ENCODE measurements at places on chromosomes 3 and 15.

DNA sequence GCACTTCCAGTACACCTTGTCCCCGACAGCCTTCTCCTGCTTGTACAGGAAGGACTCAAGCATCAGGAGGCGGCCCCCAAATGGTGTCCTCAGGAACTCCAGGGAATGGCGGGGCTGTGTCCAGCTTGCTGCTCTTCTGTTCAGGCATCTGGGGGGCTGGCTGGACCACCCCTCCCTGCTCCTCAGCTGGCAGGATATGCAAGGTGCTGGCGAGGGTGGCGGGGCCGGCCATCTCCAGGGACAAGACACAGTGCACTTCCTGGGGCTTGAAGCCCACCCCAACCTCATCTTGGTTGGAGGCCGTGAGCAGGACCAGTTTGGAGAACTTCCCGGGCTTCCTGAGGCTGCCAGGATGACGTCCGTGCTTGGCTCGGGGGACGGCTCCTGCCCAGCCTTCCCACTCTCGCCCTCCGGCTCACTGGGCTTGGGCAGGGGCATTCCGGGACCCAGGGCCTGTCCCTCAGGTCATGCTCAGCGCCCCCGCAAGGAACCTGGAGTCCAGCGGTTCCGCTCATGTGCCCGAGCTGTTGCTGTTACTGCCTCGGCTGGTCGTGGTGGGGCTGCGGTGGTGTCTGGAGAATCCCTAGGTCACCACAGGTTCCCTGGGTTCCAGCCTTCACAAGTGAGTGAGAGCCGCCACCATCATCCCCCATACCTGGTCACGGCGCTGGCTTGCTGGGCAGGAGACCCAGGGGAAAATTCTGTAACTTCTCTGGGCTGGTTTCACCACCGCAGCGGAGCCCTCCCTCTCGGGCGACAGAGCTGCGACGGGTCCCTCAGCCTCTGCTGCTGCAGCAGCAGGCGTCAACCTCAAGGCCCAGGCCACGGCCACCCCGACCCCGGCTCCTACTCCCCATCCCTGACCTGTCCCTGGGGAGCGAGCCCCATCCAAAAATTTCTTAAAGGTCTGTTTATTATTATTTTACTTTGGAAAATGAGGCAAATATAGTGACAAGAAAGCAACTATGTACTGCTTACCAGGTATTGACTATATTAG, 82.8 kb upstream of the FXR1 start:
- DNase-seq = no peak

GRCh38 chr3:160781863-160782262, 25.8 kb downstream of the PPM1L start:
- no peak for DNase-seq

DNA sequence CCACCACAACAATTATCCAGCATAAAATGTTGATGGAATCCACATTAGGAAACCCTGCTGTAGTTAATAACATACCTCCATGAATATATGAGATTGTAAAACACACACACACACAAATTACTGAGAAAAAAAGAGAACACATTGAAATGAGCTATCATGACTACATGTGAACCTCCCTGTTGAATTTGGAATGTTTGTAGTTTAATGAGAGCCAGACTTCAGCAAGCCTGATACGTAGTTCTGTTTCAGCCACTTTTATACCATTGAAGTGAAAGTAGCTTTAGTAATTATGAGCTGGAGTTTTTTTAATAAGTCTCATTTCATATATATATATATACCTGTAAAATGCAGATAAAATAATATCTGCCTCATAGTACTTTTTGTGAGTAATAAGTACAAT, 1146.4 kb downstream of the NAALADL2 start:
- no peak for DNase-seq

GRCh38 chr15:87355946-87356345, 900.6 kb downstream of the NTRK3 start:
- no peak for DNase-seq

- no peak for DNase-seq
Observed at GRCh38 chr3:171614318-171614921, 154.2 kb upstream of the TNIK start.

DNA sequence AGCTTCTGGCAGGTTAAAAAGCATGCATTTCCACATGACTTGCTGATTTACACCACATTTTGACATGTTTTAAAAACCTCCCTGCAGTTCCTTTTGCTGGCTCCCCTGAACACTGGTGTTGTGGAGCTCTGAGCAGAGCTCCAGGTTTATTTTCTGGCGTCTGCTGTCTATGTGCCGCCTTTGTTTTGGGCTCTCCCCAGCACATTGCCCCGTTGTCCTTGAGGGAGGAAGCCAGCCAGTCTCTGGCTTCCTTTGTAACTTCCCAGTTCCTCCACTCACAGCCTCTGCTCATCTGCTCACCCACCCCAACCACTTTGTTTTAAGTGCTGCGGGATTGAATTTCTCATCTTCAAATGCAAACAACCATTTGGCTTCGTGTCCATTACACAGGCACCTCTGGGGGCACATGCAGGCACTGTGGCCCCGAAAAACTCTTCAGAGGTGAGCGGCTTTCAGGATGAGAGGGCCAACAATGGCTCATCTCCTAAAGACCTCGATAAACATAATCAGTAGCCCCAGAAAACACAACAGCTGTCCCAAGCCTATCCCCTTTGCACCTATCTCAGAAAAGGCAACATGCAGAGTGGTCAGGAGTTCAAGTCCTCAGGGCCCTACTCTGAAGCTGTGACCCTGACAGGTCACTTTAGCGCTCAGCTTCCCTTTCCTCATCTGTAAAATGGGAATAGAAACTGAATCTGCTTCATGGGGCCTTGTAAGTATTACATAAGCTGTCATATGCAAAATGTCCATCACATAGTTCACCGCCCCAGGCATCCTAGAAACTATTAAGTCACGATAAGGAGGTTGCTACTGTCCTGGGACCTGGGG, 1.3 kb upstream of the MEF2A start:
- DNase-seq = no peak

DNA sequence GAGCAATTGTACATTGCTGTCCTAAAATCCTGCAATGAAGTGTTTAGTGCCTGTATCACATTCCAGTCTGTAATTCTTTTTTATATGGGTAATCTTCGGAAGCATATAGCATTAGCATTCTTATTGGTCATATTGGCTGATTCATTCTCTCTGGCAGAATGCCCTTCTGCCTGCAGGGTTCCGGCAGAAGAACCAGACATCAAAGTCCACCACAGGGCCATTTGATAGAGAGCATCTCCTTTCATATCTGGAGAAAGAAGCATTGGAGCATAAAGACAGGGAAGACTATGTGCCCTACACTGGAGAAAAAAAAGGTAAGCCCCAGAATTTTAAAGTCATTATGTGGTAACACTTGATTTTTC, 39.6 kb downstream of the TMOD3 start:
- DNase-seq = no peak

DNA sequence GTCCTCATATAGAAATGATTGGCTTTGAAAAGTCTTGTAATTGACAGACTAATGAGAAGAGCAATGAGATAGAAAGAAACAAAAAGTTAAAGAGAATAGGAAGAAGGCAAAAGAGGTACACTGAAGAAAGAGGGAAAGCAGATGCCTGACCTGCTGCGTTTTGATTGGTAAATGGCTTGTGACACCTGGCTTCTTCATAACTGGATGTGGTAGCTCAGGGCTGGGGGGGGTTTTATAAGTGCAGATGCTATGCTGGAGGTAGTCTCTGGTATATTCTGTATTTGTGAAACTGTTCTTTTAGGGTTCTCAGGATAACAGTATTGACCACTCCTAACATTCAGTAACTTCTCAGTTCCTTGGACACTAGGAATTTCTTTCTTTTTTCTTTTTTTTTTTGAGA, 1.4 kb downstream of the STARD9 start:
- DNase-seq = no peak

DNA sequence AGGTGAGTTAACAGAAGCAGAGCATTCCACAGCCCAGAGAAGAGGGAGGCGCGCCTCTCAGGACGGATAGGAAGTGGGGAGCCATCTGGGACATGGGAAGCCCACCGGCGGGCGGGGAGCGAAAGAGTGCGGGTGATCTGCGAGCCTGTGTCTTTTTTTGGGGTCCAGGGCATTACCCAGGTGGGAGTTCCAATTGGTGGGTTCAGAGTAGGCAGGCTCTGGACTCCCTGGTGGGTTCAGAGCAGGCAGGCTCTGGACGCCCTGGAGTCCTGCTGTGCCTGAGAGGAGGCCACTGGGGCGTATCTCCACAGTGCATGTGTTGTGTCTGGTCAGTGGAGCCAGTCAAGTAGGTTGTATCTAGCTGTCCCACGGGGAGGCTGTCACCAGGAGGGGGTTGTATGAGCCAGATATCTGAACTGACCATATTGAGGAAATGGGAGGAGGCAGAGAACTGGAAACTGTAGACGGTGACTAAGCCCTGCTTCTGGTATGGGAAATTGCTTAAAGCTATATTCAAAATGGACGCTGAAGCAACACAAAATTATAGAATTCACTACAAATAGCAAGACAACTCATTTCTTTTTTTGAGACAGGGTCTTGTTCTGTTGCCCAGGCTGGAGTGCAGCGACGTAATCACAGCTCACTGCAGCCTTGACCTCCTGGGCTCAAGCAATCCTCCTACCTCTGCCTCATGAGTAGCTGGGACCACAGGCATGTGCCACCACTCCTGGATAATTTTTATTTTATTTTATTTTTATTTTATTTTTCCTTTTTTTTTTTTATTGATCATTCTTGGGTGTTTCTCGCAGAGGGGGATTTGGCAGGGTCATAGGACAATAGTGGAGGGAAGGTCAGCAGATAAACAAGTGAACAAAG, 34.5 kb upstream of the CHST2 start:
- no peak for DNase-seq

DNA sequence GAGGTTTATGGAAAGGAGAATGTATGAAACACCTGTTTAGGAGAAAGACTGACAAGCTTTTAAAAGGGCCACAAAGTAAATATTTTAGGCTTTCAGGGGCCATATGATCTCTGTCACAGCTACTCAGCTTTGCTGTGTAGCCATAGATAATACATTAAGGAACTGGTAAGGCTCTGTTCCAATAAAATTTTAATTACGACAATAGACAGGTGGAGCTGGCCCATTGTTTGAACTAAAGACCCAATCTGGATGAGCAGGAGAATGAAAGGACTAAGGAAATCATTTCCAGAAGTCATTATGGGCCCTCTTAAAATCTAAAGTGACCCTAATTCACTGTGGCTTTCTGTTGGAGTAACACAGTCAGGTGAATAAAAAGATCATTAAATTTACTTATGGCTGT, 48.5 kb upstream of the SLC12A8 start:
- peak; percentile 1 for DNase-seq

- no peak for DNase-seq
Observed at GRCh38 chr15:84035399-84035766, 200.2 kb upstream of the GOLGA6L4 start.

DNA sequence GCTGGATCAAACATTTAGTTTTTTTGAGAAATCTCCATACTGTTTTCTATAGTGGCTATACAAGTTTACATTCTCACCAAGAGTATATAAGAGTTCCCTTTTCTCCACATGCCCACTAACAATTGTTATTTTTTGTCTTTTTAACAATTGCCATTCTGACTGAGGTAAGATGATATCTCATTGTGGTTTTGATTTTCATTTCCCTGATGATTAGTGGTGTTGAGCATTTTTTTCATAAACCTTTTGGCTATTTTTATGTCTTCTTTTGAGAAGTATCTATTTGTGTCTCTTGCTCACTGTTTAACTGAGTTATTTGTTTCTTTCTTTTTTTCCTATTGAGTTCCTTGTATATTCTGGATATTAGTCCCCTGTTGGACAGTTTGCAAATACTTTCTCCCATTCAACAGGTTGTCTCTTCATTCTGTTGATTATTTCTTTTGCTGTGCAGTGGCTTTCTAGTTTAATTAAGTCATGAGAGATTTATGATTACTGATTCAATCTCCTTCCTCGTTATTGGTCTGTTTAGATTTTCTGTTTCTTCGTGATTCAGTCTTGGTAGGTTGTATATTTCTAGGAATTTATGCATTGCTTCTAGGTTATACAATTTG, 6.7 kb upstream of the RNF13 start:
- no peak for DNase-seq

GRCh38 chr15:44595246-44595645, 58.3 kb downstream of the EIF3J start:
- no peak for DNase-seq

DNA sequence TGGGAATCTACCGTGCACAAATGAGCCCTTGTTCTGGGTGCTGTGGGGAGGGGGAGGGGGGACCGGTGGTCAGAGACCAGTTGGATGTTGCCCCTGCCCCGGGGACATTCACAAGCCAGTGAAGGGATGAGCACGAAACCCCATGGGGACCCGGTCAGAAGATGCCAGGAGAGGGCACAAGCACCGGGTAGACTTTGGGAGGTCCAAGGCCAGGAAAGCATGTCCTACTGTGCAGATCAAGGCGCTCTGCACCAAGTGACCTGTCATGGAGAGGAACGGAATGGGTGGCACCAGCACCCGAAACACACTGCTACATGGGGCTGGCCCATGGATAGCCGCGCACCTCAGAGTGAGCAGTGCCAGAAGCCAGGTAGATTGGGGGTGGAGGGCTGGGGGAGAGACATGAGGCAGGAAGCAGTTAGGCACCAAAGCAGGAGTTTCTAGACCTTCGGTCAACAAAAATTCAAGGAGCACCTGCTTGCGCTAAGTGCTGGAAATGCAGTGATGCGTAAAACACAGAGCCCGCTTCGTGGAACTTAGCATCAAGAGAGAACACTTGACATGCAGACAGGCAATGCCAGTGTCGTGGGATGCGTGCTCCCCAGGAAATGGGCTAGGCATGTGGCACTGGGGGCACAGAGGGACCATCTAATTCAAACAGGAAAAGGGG, 99.1 kb downstream of the CPN2 start:
- peak; percentile 30 for DNase-seq
